MG63 (cell line): ENCODE measurements at places on chromosomes 1 and 21. TPM values are rescaled to one million over a fixed set of nuclear protein-coding genes. Genes with fewer than 3 reads are reported as not detected.

The HPDL gene
- 3.2 and 7.1 TPM in 2 replicates for total RNA-seq

The AKT3 gene
- total RNA-seq: 4.4 and 8.0 TPM in 2 replicates

The LIN28A gene
- not detected in 2 replicates for total RNA-seq

The ADAR gene
- 63.6 and 63.9 TPM in 2 replicates for total RNA-seq

The CTSE gene
- not detected in 2 replicates for total RNA-seq

The SYT11 gene
- 47.9 and 48.6 TPM in 2 replicates for total RNA-seq

The CA6 gene
- total RNA-seq: not detected in 2 replicates

The PLA2G2D gene
- total RNA-seq: not detected in 2 replicates

The OR10J1 gene
- total RNA-seq: not detected in 2 replicates

The KIF2C gene
- total RNA-seq: 39.0 and 54.1 TPM in 2 replicates

The LCE1C gene
- not detected in 2 replicates for total RNA-seq

The TMEM82 gene
- total RNA-seq: not detected in 2 replicates

The OR2M3 gene
- not detected in 2 replicates for total RNA-seq

DNA sequence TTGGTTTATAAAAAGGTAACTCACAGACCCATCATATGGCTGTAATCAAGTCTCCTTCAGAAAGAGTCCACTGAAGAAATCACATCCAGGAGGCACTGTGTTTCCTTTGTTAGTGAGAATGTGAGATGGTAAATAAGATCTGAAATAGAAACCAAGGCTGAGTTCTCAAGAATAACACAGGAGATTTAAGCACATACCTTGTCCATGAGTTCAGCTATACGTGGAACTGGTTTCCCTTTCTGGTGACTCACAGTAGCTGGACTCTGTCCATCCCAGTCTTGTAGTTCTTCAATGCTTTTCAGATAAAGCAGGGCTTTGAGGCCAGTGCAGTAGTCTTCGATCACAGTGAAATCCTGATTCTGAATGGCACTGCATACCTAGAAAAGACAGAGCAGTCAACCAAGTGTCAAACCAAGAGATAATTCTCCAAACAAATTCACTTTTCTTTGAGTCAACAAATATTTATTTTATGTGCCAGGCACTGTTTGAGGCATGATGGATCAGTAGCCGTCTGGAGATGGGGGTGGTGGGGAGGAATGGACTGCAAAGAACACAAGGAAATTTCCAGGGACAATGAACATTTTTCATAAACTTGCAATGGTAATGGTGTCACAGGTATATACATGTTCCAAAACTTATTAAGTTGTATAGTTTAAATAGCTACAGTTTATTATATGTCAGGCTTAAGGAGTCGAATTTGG is 471.4 kb downstream of the PTBP2 start:
- peak; percentile 90 for DNase-seq

- DNase-seq: peak; percentile 54
These were observed 94.3 kb downstream of the PSMG1 start for GRCh38 chr21:39088831-39089380.

- no peak for DNase-seq
These were observed 43.5 kb downstream of the MAST2 start for GRCh38 chr1:45846931-45847330.

GRCh38 chr1:115237023-115237422 is 101.0 kb downstream of the NGF start:
- DNase-seq: no peak

DNA sequence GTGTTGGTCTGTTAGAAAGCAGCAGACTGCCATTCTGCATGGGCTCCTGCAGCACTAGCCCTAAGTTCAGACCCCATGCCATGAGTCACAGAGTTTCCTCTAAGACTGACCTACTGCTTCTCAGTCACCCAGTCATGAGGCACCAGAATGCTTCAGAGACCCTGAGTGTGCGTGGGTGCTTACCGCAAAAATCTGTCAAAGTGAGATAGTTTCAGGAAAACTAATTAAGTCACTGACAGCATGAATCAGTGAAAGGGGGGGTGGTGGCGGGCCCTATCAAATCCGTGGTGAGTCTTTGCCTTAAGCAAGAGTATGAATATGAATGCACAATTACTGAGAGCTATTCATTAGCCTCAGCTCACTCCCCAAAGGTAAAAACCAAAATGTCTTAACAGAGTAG is 98.1 kb downstream of the KCTD3 start:
- no peak for DNase-seq

GRCh38 chr1:42403880-42404400 is 23.3 kb downstream of the RIMKLA start:
- DNase-seq: no peak

DNA sequence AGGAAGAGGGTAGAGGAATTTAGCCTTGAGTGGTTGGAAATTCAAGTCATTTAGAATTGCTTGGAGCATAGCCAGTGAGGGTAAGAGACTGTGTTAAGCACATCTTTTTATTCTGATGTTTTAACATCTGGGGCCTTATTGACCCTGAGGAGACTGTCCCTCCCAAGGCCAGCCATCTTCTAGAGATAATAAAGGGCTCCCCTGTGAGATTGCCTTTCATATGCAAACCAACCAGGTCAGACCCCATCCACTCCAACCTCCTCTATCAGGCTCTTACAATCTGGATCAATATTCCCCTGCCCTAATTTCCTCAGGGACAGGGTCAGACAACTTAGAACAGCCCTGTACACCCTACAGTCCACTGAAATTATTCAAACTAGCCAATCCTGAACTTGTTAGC is 93.8 kb downstream of the ATP1B1 start:
- no peak for DNase-seq

GRCh38 chr21:38171723-38172344 is 85.0 kb upstream of the KCNJ15 start:
- DNase-seq: peak; percentile 38

DNA sequence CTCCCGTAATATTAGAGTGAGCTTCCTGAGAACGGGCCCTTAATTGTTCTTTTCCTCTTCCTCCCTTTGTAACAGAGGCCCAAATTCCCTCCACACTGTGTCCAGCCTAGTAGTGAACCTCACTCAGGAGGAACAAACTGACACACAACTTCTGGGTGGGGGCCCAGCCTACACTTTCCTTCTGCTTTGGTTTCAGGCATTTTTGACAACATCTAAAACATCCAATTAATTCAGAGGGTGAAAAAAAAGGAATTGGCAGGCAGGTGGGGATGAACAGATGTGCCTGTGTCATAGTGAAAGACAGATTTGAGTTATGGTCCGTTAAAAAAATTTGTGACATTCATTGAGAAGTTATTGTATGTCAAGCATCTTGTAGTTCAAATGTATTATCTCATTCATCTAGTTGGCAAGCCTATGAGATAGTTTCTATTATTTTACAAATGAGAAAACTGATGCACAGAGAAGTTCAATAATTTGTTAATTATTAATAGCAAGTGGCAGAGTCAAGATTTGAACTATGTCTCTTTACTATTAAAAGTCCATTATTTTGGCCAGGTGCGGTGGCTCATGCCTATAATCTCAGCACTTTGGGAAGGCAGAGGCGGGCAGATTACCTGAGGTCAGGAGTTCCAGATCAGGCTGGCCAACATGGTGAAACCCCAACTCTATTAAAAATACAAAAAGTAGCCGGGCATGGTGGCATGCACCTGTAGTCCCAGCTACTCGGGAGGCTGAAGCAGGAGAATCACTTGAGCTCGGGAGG is 41.6 kb upstream of the LRIG2 start:
- no peak for DNase-seq

DNA sequence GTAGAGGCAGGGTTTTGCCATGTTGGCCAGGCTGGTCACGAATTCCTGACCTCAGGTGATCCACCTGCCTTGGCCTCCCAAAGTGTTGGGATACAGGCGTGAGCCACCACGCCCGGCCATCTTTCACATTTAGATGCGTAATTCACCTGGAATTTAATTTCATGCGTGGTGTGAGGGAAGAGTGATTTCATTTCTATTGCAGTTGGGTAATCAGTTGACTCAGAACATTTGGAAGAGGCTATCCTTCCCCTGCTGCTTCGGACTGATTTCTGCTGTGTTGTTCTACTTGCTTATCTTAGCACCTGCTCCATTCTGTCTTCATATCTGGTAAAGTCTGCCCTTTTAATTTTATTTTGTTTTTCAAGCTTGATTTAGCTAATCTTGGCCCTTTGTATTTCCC is 19.1 kb downstream of the DIP2A start:
- no peak for DNase-seq

DNA sequence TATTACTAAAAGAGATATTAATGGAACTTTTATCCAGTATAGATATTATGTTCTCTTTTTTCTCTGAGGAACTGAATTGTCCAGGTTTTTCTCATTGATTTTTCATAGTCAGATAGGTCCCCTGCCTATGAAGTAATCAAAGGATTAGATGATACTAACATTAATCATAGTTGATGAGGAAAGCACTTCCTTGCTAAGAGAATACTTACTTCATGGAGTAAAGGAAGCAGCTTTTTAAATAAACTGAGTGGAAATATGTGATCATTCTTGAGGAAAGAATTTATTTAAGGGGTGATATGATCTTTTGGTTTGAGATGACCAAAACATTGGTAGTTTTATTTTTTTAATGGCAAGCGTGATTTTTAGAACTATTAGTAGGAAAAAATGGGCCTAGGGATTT is 58.9 kb downstream of the SWT1 start:
- no peak for DNase-seq

- DNase-seq: no peak
These were observed 3.6 kb downstream of the MEGF6 start for GRCh38 chr1:3607703-3608065.

DNA sequence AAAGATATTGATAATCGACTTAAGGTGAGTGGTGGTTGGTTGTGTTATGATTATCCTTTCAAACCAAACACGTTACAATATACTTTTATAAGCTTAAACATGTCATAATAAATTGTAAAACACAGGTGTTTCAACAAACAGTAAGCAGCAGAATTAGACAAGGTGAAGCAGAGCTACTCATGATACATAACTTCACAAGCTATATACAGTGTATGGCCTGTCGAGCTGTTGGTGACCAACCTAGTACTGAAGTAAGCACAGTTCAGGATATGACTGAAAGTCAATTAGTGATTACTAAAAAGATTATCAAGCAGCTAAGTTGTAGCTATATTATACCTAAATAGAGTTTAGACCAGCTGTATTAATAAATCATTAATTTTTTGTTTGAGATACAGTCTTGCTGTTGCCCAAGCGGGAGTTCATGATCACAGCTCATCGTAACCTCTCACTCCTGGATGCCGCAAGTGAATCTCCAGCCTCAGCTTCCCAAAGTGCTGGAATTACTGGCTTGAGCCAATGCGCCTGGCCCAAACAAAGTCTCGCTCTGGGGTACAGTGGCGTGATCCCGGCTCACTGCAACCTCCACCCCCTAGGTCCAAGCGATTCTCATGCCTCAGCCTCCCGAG is 148.1 kb downstream of the EIF4G3 start:
- DNase-seq: no peak

- DNase-seq: no peak
These were observed 27.3 kb downstream of the CAP1 start for GRCh38 chr1:40067851-40068250.

DNA sequence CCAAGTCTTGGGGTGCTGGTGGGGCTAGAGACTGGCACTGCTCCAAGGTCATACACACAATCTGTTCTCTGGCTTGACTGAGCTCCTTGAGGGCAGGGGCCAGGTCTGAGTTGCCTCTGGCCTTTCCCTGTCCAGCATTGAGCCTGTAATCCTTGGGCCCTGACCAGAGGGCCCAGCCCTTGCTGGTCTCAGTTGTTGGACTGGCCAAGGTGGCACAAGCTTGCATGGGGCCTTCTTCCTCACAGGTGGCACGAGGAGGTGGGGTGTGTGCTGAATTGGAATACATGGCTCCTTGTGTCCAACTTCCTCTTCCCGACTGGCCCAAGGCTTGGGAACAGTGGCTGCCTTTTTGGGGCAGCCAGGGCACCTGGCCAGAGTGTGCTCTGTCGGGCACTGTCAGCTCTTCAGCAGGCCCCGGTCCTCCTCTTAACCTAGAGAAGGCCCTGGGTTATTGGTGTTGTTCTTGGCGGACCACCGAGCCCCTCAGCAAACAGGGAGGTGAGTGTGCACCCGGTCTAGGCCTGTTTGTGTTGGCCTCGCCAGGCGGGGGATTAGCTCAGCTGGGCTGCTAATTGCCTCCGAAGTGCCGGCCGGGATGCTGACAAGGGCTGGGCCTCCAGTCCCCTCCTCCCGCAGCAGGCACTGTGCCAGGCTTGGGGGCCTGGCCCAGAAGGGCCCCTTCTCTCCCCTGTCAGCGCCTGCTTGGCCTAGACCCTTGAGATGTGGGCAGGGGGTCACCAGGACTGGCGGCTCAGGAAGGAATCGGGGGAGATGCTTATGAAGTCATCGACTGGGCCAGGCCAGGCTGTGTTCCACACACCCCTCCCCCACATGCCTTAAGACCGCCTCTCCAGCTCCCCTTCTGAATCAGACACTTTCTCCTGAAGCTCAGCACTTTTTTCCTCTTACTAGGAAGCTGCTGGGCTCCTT is 28.5 kb downstream of the WNT4 start:
- DNase-seq: no peak

GRCh38 chr1:221101807-221102605 is 222.8 kb downstream of the HLX start:
- peak; percentile 30 for DNase-seq

DNA sequence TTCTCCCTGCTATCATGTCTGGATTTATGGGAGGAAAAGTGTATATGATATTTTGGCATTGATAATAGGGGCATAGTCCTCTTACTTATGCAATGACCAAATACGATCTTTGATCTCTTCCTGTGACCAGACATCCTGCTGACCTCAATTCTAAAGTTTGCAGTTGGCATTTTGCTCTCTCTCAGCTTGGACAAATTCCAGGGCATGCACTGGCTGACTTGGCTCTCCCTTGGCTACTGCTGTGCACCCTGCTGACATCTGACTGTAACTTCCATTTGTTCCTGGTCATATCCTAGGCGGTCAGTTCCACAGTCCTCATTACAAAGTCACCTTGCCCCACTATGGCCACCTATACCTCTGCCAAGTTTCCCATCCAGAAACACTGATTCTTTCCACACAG is 380.7 kb upstream of the NR5A2 start:
- peak; percentile 87 for DNase-seq

DNA sequence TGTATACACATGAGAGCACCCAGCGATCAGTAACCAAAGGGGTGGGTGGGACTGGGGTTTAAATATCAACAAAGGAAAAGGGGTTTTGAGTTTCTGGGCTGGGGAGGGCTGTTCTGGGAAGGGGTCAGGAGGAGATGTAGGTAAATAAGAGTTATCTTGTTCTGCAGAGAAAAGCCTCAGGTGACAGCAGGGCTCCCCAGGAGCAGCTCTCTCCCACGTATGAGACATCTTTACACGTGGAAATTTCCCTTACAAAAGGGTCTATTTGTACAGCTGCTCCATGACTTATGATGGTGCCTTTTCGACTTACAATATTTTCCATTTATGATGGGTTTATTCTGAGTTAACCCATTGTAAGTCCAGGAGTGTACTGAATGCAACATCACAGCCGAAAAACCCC is 16.3 kb upstream of the PADI2 start:
- no peak for DNase-seq

DNA sequence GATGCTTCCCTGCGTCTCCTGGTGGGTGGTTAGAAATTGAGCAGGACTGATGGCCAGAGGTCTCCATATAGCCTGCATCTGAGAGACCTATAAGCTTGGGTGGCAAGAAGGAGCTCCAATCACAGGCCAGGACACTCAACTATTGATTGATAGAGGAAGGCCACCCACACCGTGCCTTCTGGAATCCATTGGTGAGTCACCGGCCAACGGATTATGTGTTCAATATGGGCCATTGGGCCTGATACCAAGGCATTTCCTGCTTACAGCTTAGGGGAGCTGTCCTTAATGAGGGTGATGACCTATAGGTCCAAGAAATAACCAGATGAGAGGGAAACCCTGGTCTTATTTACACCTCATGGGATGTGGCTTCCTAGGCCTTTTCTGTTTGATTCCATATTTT is 115.1 kb downstream of the PLPP3 start:
- no peak for DNase-seq

- DNase-seq: no peak
These were observed 9.2 kb upstream of the KCNQ4 start for GRCh38 chr1:40774266-40774998.
